ENCODE measurements at places on chromosomes 7 and 10. TPM values are rescaled to one million over a fixed set of nuclear protein-coding genes. Genes with fewer than 3 reads are reported as not detected.

DNA sequence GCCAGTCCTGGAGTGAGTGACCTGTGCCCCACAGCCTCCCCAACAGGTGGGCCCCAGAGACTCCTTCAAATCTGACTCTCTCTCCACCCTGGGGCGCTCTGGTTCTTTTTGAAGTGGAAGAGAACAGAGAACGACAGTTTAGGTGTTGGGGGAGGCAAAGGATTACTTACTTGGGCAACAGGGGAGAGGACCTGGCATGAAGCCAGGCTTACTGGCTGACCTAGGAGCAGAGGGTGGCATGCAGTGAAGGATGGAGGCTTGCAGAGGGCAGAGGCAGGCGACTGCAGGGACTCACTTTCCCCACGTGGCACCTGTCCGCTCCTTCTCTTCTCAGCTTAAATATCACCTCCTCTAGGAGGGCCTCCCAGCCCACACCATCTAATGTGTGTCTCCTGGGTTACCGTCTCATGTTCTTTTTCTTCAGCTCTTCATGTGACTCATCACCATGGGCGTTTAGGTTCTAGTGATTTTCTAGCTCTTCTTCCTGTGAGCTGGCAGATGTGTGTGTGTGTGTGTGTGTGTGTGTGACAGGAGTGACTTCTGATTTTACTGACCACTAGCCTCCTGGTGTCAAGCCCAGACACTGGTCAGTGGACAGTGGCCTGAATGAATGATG, 15.5 kb downstream of the LZTS2 start:
- DNase-seq, result no peak

GRCh38 chr7:3578399-3578798, 277.3 kb downstream of the SDK1 start:
- no peak for DNase-seq

GRCh38 chr7:32447218-32447617, 43.0 kb downstream of the LSM5 start:
- DNase-seq, result no peak

DNA sequence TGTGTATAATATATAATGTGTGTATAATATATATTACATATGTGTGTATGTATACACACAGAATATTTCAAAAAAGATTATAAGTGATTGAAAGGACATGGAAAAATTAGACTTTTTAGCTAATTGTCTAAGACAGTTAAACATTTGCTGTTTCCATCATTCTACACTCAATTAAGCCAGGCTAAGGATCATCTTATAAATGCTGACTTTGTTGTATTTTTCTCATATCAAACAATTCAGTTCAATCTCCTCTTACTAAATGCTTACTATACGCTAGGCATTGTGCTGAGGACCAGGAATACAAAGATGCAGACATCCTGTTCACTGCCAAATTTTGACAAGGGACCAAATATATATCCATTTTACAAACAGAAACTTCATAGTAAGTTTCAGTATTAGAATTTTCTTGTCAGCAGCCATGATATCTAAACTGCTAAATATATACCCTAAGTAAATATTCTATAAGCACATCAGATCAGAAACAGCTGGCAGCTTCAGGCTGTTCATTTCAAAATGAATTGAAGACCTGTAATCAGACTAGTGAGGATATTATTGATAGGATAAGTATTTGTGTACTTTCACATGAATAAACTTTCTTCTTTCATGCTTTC, 10.3 kb upstream of the LRRN3 start:
- DNase-seq, result no peak

DNA sequence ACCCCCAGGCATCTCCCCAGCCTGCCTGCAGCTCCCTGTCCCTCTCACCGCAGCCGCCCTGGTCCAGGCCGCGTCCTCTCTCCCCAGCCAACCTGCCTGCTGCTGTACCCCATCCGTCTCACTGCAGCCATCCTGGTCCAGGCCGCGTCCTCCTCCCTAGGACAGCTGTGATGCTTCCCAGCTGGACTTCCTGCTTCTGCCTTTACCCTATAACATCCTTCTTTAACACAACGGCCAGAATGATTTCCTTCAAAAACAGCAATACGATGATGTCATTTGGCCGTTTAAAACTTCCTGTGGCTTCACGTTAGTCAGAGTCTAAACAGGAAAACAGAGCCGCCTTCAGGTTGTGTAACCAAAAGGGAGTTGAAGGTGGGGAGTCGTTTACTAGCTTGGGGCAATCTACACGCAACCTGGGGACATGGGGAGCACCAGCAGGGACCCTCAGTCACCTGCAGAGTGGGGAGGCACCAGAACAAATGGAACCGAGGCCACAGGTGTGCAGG, 32.2 kb upstream of the ZFAND2A start:
- no peak for DNase-seq

- DNase-seq, result peak; percentile 11
Observed at GRCh38 chr7:141702047-141702567, at the start of gene DENND11. TSS of gene DENND11 (minus strand) at chr7:141702166. CDS start at chr7:141702153, 13 bp downstream.

GRCh38 chr7:16599860-16600259, 45.7 kb downstream of the ANKMY2 start:
- DNase-seq, result no peak

PDE6C gene
- not detected for total RNA-seq

NEURL1 gene
- total RNA-seq, result 4.9 TPM
